ENCODE measurements at places on chromosomes 2 and 18. TPM values are rescaled to one million over a fixed set of nuclear protein-coding genes. Genes with fewer than 3 reads are reported as not detected.

ECEL1 gene
- total RNA-seq = not detected

LRRC30 gene
- not detected for total RNA-seq

CD207 gene
- total RNA-seq = not detected

MOGAT1 gene
- not detected for total RNA-seq

CNTNAP5 gene
- total RNA-seq = not detected

GKN2 gene
- not detected for total RNA-seq

CAD gene
- 85.9 TPM for total RNA-seq

ADAM23 gene
- 0.22 TPM for total RNA-seq

CTLA4 gene
- not detected for total RNA-seq

HOXD10 gene
- not detected for total RNA-seq

CDCA7 gene
- 29.3 TPM for total RNA-seq

- DNase-seq = no peak
These were observed 84.2 kb downstream of the NCKAP5 start for GRCh38 chr2:133484106-133484505.

- DNase-seq = no peak
These were observed 168.4 kb downstream of the LOXHD1 start for GRCh38 chr18:46488471-46489213.

DNA sequence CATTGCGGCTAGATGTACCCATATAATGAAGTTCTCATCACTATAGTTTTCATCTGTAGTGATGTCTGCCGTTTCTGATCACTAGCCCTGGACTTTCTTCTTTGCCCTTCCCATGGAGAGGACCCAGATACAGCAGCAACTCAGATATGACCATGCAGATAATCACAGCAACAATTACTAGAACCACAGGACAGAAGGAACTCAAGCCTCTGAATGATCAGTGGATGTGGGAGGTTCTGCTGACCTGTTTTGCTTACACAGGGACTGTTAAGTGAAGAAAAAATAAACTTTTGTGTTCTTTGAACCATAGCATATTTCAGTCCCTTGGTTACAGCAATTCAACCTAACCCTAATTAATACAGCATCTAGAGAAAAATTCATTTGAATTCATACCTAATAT is 62.7 kb downstream of the ACVR1 start:
- no peak for DNase-seq

GRCh38 chr18:30988440-30988839 is 54.1 kb downstream of the DSC3 start:
- DNase-seq = no peak

- DNase-seq = peak; percentile 38
These were observed 5.6 kb downstream of the CROCC2 start for GRCh38 chr2:240911641-240912265.

DNA sequence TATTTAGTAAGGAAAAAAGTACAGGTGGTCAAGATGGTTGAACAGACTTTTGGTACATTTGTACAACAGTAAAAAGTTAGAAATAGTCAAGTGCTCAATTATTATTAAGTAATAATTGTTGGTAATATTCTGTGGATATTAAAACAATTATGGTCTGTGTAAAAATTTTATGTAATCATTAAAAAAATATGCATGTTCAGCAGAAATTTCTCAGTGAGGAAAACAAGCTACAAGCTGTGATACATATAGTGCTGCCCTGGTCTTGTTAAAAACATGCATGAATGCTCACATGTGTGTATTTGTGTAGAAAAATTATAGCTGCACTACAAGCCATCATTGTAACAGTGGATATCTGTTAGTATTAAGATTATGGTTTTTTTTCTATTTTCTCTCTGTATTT is 13.0 kb downstream of the KCNH7 start:
- DNase-seq = no peak

GRCh38 chr2:220674033-220674432 is 898.1 kb downstream of the EPHA4 start:
- no peak for DNase-seq

DNA sequence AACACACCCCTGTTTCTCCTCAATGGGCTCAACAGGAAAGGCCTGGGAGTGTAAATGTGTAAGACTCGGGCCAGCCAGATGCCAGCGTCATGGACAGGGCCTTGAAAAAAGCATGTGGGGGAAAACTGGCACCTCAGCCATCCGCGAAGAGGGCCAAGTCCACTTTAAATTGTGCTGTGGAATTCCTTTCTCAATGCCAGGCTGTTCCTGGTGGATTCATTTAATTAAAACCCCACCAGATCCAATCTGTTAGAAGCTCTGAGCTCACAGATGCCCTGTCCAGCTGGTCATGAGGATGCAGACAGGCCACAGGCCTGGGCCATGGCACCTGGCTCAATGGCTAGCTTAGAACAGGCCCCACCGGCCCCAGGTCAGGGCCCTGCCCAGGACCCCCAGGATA is 24.8 kb downstream of the KCNK3 start:
- no peak for DNase-seq

DNA sequence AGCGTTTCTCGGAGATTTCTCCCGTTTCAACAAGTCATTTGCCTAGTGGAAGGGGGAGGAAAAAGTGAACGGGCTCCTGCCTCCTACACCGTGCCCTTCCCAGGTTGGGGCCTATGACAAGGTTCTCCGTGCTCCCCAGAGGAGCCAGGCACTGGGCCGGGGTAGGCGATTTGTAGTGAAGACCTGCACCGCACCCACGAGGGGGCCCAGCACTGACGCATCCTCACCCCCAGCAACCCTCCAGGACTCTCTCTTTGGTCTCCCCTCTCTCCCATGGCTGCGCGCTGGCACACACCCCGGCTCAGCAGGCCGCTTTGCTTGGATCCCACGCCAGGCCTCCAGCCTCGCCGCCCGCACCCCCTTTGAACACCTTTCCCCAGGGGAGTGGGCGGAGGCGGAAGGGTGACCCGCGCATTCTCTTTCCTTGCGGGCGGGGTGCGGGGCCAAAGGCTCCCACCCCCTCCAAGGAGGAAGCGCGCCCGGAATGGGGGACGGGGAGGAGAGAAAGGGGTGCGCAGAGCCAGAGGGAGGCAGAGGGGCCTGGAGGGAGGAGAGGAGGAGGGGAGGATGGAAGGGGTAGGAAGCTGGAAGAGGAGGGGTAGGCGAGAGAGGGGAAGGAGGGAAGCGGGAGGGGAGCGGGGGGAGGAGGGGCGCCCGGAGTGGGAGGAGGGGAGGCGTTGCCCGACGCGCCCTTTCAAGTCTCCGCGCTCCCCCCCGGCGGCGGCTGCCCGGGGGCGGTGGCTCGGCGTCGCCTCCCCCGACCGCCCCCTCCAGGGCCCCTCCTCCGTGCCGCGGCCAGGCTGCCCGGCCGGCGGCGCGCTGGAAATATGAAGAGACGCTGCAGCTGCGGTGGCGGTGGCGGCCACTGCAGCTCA is at the start of gene APCDD1:
APCDD1 (plus strand) TSS at position 830 of the 875 bp plus-strand sequence. CDS start 347 bp downstream, outside the sequence.
- DNase-seq = no peak

GRCh38 chr18:48938827-48939204 is 11.9 kb downstream of the SMAD7 start:
- no peak for DNase-seq

DNA sequence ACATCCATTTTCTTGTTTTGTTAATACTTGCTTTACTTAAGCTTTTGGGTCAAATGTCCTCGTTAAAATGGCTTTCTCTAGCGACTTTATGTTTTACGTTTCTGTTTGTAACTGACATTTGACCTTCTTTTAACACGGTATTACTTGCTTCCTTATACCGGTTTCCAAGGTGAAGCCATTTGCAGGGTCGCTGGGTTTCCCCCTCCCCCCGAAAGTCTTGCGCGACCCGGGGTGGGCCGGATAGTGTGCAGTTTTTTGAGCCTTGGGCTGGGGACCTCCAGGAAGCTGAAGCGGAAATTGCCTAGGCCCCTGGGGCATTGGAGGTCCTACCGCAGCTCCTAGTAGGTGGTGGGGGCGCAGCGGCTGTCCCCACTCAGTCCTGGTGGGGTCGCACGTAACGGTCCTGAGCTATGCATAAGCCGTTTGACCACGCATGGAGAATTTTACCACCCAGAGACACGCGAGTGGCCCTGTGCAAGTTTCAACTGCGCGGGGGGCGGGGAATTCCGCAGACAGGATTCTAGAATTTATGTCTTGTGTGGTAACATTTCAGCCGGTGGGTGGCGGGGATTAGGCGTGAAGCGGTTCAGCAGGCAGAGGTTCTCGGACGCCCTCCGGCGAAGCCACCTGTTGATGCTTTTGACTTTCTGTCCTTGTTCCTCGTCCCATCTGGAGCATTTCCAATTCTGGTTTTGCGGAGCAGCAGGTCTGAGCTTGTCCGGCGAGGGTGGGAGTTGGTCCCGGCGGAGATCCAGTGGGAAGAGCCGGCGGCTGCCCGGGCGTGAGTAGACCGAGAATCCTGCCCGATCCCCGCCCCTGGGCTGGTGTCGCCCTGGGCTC is 2.4 kb downstream of the CFLAR start:
- DNase-seq = peak; percentile 87

- DNase-seq = no peak
These were observed 28.3 kb downstream of the ADAM23 start for GRCh38 chr2:206471524-206472062.

DNA sequence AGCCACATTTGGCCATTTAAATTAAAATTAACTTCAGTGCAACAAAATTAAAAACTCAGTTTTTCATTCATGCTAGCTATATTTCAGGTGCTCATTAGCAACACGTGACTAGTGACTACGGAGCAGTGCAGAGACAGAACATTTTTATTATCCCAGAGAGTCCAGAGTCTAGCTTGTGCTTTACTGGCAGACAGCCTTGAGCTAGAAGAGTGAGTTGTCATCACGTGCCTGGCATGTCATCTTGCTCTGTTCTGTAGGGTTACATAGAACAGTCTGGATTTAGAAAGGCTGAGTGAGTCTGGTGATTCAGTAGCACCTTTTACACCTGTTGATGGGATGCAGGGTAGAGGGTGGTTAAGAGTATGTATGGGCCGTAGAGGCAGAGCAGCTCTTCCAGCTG is 136.9 kb upstream of the IL1R2 start:
- no peak for DNase-seq

DNA sequence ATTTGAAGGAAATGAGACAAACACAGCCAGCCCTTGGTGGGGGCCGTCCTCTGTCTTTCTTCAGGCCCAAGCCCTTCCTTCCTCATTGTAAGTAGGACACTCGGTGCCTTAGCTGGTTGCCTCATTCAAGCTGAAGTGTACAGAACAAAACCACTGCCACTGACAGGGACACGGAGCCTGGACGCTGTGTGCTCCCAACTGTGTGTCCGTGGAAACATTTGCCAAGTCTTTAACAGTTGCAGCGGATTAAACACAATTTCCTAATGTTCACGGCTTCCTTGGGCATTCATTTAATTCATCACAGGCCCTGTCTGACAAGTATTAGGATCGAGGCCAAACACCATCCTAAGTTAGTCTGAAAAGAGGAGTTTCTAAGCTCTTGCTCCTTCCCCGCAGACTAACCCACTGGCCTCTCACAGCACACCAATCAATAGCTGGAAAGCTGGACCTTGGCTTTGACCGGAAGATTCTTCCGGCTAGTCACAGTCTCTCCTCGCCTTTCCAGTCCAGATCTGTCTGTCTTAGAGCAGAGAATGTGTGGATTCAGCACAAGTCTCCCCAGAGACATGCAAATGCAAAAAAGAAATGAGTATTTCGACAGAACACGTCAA is 68.7 kb upstream of the ACSL3 start:
- DNase-seq = no peak

- DNase-seq = peak; percentile 75
These were observed 58.9 kb upstream of the THUMPD2 start for GRCh38 chr2:39837856-39838453.

- DNase-seq = peak; percentile 32
These were observed 95.6 kb upstream of the THOC1 start for GRCh38 chr18:363301-364085.

- DNase-seq = no peak
These were observed 73.4 kb downstream of the RAPH1 start for GRCh38 chr2:203461746-203462145.

DNA sequence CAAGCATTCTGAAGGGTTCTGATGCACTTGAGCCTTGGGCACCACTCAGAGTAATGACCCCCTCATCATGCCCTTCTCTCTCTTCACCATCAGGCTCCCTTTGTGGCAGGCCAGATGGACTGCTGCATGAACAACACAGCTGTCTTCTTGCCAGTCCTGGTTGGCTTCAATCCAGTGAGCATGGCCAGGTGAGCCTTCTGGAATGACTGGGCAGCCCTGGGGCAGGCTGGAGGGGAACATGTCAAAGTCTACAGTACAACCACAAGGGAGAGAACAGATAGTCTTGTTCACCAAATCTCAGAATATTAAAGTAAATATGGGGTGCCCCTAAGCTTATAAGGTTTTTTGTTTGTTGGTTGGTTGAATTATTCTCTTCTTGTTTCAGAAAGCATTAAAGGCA is 4.4 kb downstream of the GCKR start:
- DNase-seq = peak; percentile 68

- no peak for DNase-seq
These were observed 90.4 kb downstream of the SCN3A start for GRCh38 chr2:165113414-165113813.

DNA sequence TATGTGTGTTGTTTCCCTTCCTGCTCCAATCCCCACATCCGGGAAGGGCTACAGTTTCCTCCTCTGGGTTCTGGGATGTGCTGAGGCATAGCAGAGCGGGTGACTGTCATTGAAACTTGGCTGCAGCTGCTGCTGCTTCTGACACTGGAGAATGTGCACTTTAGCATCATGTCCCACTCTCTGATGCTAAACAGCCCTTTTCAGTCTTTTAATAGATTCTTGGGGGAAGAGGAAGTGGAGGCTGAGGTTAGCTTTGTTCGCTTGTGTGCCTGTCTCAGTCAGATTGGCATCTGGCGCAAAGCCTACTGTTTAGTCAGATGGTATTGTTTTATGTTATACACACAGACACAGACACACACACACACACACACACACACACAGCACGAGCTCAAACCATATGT is 136.5 kb upstream of the RND3 start:
- peak; percentile 50 for DNase-seq

GRCh38 chr2:42708179-42708578 is 55.8 kb downstream of the OXER1 start:
- no peak for DNase-seq
